ENCODE measurements at places on chromosomes 1 and 21. TPM values are rescaled to one million over a fixed set of nuclear protein-coding genes. Genes with fewer than 3 reads are reported as not detected.

CNIH3 gene
- total RNA-seq = 0.72 TPM

FALEC gene
- total RNA-seq = not detected

HSD3B1 gene
- total RNA-seq = not detected

PTGFR gene
- total RNA-seq = 0.14 TPM

SDF4 gene
- 105 TPM for total RNA-seq

SNX7 gene
- total RNA-seq = 77.2 TPM

TMEM54 gene
- total RNA-seq = 39.7 TPM

MMP23B gene
- total RNA-seq = 0.29 TPM

MUL1 gene
- 25.8 TPM for total RNA-seq

CENPF gene
- 64.0 TPM for total RNA-seq

ZBED6 gene
- total RNA-seq = 56.8 TPM

TNFRSF4 gene
- 0.57 TPM for total RNA-seq

MFSD2A gene
- total RNA-seq = 5.3 TPM

SPATA21 gene
- total RNA-seq = under 0.01 TPM

All from thoracic aorta endothelial cell (primary cell).